ENCODE measurements at places on chromosomes 1 and 21.

GRCh38 chr1:225460021-225460736 lies 32.3 kb upstream of the LBR start:
- peak; percentile 54 for DNase-seq

DNA sequence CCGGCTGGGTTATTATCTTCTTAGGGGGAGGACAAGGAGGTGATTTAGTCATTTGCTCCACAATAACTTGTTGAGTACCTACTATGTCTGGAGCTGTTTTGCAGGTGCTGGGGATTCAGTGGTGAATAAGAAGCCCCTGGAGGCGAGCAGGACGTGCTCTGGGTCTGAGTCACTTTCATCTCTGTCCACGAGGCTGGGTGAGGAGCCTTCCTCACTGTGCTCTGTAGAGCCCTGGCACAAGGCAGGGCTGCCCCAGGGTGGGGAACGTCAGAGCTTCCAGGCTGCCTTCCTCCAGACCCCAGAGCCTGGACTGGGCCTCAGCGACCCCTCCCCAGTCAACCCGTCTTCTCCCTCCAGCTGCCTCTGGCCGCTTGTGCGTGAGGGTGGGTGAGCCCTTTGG lies 2.5 kb upstream of the PADI6 start:
- DNase-seq, result no peak

GRCh38 chr1:52546852-52547251 lies 6.0 kb downstream of the TUT4 start:
- DNase-seq, result no peak

DNA sequence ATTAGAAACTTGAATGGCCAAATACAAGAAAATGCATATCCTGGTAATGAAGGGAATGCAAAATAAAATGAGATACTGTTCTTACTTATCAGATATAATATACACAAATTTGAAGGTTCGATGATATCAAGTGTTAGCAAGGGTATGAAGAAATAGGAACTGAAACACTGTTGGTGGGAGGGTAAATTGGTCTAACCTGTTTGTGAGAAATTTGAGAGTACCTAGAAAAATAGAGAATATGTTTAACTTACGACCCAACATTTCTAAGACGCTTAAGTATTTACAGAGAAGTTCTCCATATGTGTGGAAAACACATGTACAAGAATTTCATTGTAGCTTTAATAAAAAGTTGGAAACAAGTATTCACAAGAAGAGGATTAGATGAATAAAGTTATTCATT lies 25.9 kb downstream of the ATG4C start:
- DNase-seq, result no peak

GRCh38 chr1:27979859-27980201 lies 20.1 kb downstream of the XKR8 start:
- no peak for DNase-seq

DNA sequence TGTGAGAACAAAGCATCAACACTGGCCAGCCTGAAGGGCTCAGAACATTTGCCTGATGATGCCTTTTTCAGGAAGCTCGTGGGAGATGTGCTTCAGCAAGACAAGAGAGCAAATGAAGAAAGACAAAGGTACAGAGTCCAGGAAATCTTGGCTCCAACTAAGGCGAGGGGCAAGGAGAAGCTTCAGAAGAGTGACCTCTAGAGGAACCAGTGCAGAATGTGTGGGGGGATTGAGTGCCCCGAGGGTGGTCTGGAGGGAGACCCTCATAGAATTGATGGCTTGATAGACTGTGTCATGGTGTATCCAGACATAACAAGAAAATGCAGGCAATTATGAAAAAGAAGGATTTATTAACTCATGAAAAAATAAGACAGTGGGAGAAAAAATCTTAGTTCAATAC lies 15.3 kb upstream of the NLRP3 start:
- no peak for DNase-seq

DNA sequence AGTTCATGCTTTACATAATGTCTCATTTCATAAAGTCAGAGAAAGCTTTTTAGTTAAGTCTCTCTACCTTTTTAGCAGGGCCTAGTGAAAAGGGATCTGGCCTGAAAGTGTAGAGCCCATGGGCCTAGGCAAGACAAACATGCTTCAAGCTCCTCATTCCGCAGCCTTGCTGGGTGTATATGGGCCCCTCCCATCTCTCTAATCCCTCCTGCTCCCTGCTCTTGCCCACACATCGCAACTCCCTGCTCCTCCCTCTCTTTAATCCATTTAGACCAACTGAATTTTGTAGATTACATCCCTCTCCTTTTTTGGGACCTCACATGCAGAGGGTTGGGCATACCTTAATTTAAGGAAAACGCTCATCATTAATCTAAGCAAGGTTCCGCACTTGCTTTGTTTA lies 42.3 kb upstream of the CCDC190 start:
- DNase-seq, result no peak

DNA sequence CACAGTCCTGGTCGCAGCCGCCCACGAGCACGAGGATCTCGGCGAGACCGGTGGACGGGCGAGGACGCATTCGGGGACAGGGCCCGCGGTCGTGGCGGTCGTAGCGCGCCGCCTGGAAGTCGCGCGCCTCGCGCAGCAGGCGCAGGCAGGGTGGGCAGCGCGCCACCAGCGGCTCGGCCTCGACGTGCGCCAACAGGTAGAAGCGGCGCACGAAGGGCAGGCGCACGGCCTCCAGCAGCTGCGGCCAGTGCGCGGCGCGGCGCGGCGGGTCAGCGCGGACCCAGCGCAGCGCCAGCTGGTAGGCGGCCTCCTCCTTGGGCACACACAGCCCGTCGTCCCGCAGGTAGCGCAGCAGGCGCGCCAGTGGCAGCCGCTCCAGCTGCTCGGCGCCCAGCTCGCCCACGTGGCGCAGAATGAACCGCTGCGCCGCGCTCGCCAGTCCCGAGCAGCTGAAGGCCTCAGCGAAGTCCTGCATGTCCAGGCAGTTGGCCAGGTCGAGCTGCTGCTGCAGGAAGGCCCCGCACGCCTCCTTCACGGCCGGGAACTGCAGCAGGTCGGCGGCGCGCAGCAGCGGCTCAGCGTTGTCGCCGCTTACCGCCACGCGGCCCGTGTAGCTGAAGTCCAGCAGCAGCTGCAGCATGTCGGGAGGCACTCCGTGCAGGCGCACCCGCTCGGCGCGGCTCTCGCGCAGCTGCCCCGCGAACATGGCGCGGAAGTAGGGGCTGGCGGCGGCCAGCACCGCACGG lies 573 bp downstream of the KLHL21 start:
- peak; percentile 67 for DNase-seq

DNA sequence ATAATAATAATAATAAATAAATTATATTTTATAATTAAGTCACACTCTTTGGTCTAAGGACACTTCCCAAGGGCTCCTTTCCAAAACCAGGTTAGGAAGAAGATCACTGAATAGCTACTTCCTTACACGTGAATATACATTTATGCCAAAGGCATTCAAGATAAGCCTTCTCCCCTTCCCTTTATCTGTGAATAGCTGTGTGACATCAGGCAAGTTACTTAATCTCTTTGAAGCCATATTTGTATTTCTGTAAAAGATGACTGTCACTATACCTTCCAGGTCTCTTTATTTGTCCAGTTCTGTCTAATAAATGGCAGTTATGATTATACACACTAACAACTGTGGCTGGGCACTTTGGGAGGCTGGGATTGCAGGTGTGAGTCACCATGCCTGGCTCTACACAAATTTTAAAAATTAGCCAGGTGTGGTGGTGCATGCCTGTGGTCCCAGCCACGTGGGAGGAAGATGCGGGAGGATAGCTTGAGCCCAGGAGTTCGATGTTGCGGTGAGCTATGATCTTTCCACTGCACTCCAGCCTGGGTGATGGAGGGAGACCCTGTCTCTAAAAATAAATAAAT lies 5.5 kb upstream of the RNF11 start:
- DNase-seq, result no peak

GRCh38 chr1:204871405-204872037 lies 859 bp downstream of the NFASC start:
- no peak for DNase-seq

- no peak for DNase-seq
Observed at GRCh38 chr1:181061891-181062835, 26.3 kb upstream of the IER5 start.

- DNase-seq, result no peak
Observed at GRCh38 chr1:42845866-42846256, 552 bp upstream of the ZNF691 start.

DNA sequence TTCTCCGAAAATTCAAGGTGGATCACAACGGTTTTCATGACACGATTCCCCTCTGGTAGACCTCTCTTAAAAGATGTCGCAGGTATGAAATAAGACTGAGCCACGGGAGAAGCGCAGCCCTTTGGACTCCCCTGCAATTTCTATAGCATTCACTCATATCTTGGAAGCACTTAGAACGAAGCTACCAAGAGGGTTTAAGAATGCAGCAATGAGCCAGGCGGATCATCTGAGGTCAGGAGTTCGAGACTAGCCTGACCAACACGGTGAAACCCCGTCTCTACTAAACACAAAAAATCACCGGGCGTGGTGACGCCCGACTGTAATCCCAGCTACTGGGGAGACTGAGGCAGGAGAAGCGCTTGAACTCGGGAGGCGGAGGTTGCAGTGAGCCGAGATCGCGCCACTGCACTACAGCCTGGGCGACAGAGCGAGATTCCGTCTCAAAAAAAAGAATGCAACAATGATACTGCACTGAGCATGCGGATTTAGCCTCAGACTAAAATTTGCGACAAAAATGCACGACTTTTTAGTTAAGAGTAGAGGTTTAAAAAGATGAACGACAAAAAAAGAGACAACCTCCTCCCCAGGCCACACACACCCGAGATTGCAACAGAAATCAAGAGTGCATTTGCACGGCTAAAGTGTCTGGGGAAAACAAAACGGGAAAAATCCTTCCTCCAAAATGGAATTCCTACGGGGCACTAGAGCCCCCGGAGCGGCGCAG lies 743 bp downstream of the TOMM20 start:
- DNase-seq, result no peak

- DNase-seq, result no peak
Observed at GRCh38 chr1:92411511-92411910, 75.2 kb downstream of the GFI1 start.
